ENCODE measurements at places on chromosomes 4 and X.

DNA sequence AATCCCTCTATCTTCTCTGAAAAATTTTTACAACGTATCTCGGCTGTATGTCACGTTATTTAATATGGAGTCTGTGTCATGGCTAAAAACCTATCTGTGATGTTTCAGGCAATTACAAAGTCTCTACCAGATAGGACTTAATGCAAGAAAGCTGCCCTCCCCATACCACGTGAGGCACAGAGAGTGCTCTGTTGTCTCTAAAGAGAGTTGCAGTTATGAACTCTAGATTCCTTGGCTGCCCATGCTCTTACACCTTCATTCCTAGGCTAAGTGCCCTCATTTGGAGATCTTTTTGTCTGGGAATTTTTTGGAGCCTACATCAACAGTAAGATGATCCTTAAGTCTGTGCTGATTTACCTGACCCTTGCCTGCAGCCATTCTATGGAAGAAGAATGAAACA is 935.9 kb downstream of the C4orf33 start:
- no peak overlapping the region for H3K4me3 ChIP-seq
- H3K36me3 ChIP-seq: no peaks in the 10 kb centered on the region
- no peak for DNase-seq
- H3K4me1 ChIP-seq: no peaks in the 10 kb centered on the region
- H3K27ac ChIP-seq: no peak overlapping the region

DNA sequence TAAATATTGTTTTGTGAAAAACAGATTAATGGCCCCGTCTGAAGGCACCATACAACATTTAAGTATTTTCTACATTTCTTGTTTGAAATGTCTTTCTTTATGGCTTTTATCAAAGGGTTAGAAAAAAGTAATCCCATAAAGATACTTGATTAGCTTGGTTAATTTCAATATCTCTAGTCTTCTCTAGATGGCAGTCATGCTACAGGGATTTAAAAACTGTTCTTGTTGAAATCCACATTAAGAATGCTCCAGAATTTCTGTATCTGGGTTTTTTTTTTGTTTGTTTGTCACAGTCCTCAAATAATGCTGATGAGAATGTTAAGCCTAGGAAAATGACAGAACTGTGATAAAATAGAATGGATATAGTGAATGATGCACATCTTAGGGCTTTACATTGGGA is 109.0 kb upstream of the AADAT start:
- DNase-seq: no peak
- no peaks in the 10 kb centered on the region for H3K4me1 ChIP-seq
- H3K4me3 ChIP-seq: no peak overlapping the region
- H3K27ac ChIP-seq: no peak overlapping the region
- no peaks in the 10 kb centered on the region for H3K36me3 ChIP-seq

DNA sequence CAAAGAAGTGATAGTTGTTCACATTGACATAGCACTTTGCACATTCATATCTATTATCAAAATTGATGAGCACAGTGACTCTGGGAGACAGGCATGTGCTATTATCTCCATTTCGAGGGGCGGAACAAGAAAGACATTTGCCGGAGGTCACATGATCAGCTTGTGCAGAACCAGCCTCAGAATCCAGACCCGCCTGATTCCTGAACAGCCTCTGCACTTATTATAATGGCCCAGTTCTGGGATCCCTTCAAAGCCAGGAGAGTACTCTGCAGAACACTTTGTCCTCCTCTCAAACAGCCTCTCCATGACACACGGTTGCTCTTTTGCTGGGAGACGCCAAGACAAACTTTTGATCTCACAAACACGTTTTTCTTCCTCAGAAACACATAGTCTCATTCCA is 48.4 kb downstream of the RWDD4 start:
- H3K27me3 ChIP-seq: peaks cover 3% of the 10 kb centered on the region
- DNase-seq: no peak
- no peak overlapping the region for H3K4me3 ChIP-seq
- H3K36me3 ChIP-seq: no peaks in the 10 kb centered on the region
- H3K27ac ChIP-seq: no peak overlapping the region
- no peaks in the 10 kb centered on the region for H3K4me1 ChIP-seq

DNA sequence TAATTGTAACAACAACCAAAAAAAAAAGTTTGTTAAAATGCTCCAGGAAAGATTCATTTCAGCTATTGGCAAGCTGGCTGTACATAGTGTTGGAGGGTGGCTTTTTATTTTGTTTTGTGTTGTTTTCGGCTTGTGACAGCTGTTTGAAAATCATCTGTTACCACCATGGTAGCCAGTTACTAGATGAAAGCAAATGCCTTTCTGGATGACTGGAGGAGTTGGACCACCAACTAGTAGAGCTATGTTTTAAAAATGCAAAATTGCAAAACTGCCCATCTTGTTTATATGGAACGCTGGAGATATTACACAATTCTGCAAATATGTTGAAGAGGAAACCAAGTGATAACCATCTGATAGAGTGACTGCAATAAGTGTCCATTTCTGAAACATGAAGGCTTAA is 53.2 kb upstream of the TNIP3 start:
- no peaks in the 10 kb centered on the region for H3K27me3 ChIP-seq
- no peak overlapping the region for H3K4me3 ChIP-seq
- no peak overlapping the region for H3K27ac ChIP-seq

DNA sequence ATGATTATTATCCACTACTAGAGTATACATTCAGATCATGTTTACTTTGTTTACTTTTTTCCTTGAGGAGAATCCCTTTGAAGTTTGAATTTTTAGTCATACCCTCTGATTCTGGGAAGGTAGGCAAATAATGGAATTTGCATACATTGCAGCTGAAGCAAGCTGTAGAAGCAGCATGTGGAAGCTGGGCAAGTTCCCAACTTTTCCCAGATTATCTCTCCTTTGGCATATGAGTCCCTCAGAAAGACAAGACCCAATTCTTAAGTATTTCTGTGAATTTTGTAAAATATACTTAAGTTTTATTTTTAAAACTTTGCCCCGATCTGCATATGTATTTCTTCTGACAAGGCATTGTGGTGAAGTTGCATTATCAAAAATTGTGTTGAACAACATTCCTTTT is 94.9 kb downstream of the CNKSR2 start:
- no peak for DNase-seq
- no peaks in the 10 kb centered on the region for H3K36me3 ChIP-seq
- no peak overlapping the region for H3K27ac ChIP-seq
- H3K4me1 ChIP-seq: no peaks in the 10 kb centered on the region
- H3K4me3 ChIP-seq: no peak overlapping the region

DNA sequence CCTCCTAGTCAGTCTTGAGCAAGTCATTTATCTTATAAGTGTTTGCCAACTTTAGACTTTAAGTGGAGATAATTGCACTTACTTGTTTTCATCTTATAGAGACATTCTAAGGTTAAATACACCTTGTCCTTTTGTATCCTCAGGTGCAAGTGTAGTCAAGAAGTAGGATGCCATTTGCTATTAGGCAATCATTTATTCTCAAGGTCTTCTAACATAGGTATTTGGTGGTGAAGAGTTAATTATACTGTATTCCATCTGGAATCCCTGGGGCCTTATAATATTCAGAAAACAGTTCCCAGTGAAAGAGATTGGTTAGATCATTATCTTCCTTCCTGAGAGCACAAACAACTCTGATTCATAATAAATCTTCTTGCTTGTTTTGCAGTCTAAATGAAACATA is 23.7 kb downstream of the SULT1E1 start:
- no peak overlapping the region for H3K27ac ChIP-seq
- H3K4me3 ChIP-seq: no peak overlapping the region
- DNase-seq: no peak
- no peaks in the 10 kb centered on the region for H3K36me3 ChIP-seq
- H3K4me1 ChIP-seq: no peaks in the 10 kb centered on the region

DNA sequence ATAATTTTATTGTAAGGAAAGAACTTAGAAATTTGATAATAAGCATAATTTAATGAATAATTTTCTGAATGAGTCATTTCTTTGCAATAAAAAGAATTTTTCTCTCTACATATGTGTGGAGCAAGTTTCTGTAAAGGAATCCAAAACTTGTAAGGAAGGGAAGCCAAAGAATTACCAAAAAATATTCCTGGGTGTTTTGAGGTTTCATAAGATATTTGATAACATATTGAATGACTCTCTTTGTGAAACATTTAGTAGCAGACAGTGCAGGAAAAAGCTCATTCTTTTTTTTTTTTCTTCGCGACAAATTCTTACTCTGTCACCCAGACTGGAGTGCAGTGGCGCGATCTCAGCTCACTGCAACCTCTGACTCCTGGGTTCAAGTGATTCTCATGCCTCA is 469.0 kb upstream of the MAGEB2 start:
- no peaks in the 10 kb centered on the region for H3K36me3 ChIP-seq
- no peak overlapping the region for H3K4me3 ChIP-seq

DNA sequence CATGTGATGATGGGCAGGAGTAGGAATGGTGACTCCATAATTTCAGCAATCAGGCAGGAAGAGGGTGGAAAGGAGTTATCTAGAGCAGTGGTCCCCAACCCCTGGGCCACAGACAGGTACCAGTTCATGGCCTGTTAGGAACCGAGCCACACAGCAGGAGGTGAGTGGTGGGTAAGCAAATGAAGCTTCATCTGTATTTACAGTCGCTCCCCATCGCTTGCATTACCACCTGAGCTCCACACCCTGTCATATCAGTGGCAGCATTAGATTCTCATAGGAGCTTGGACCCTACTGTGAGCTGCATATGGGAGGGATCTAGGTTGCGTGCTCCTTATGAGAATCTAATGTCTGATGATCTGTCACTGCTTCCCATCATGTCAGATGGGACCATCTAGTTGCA is 1.4 kb upstream of the TLR10 start:
- DNase-seq: no peak
- H3K27ac ChIP-seq: no peak overlapping the region
- H3K36me3 ChIP-seq: no peaks in the 10 kb centered on the region
- no peak overlapping the region for H3K4me3 ChIP-seq
- no peaks in the 10 kb centered on the region for H3K27me3 ChIP-seq

DNA sequence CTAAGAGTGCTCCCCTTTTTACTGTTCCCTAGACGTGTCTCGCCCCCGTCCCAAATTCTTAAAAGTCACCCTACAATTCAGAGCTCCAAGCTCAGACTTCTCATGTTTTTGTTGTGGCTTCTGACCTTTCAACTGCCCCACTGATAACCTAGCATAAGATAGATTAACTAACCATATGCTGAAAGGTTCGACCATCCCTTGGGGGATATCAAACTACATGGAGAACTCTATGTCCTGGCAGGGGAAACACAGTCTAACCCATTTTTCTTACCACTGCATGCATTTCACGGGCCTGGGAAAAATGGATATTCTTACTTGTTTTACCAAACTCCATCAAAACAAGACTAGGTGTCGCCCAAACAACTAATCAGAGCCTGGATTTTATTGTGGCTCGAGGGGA is 236.4 kb upstream of the MID1 start:
- H3K36me3 ChIP-seq: no peaks in the 10 kb centered on the region
- no peak for DNase-seq
- H3K27ac ChIP-seq: no peak overlapping the region
- H3K4me1 ChIP-seq: no peaks in the 10 kb centered on the region
- H3K4me3 ChIP-seq: no peak overlapping the region

- no peaks in the 10 kb centered on the region for H3K36me3 ChIP-seq
- H3K27me3 ChIP-seq: no peaks in the 10 kb centered on the region
- H3K4me1 ChIP-seq: no peaks in the 10 kb centered on the region
- no peak overlapping the region for H3K27ac ChIP-seq
- DNase-seq: no peak
Measured at GRCh38 chrX:33784548-33784947, 347.6 kb downstream of the FAM47A start.

DNA sequence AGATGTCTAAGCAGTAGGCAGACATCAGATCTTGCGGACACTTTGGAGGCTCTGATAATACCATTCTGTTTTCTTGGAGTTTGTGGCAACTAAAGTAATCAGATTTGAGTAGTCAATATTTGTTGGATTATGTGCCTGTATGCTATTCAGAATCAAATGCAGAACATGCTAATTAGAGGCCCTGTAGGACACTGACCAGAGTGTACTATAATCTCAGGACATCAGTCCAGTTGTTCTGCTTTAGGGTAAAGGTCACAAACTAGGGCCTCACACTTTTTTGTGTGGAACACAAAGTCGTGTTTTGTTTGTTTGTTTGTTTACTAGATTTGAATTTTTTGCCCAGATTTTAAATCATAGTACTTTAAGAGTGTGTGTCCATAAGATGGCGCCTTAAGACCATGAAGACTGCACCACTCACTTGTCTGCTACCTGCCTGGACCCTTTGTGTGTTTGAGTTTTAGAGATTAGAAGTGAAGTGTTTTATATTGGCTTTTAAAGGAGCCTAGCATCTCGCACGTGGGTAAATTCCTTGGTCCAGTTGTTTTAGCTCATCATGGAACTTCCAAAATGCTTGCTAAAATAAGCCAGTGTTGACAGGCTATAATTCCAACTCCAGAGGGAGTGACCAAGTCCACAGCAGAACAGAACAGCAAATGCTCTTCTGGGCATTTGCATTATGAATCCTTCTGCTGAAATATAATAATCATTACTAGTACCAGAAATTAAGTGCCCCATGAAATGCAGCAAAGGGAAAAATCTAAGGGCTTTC is 34.7 kb downstream of the IL13RA1 start:
- H3K36me3 ChIP-seq: no peaks in the 10 kb centered on the region
- H3K27me3 ChIP-seq: no peaks in the 10 kb centered on the region
- H3K4me1 ChIP-seq: no peaks in the 10 kb centered on the region

- H3K27me3 ChIP-seq: peaks cover 10% of the 10 kb centered on the region
- no peak overlapping the region for H3K4me3 ChIP-seq
- no peaks in the 10 kb centered on the region for H3K36me3 ChIP-seq
- no peaks in the 10 kb centered on the region for H3K4me1 ChIP-seq
- no peak overlapping the region for H3K27ac ChIP-seq
Measured at GRCh38 chr4:168648929-168649328, 152.1 kb downstream of the PALLD start.

GRCh38 chr4:60579335-60579734 is 620.8 kb upstream of the ADGRL3 start:
- H3K4me3 ChIP-seq: no peak overlapping the region
- no peaks in the 10 kb centered on the region for H3K27me3 ChIP-seq
- no peaks in the 10 kb centered on the region for H3K4me1 ChIP-seq

- no peaks in the 10 kb centered on the region for H3K36me3 ChIP-seq
- H3K27ac ChIP-seq: peak overlapping the region; percentile 27
- DNase-seq: no peak
- H3K27me3 ChIP-seq: no peaks in the 10 kb centered on the region
- peaks cover 15% of the 10 kb centered on the region for H3K4me1 ChIP-seq
- no peak overlapping the region for H3K4me3 ChIP-seq
Measured at GRCh38 chr4:83387476-83388312, 53.0 kb upstream of the HPSE start.

GRCh38 chrX:13747836-13748235 is 13.3 kb downstream of the OFD1 start:
- H3K36me3 ChIP-seq: peaks cover 49% of the 10 kb centered on the region
- H3K27ac ChIP-seq: no peak overlapping the region
- no peaks in the 10 kb centered on the region for H3K4me1 ChIP-seq
- no peaks in the 10 kb centered on the region for H3K27me3 ChIP-seq
- no peak overlapping the region for H3K4me3 ChIP-seq
